ENCODE measurements at places on chromosomes 11 and 22. TPM values are rescaled to one million over a fixed set of nuclear protein-coding genes. Genes with fewer than 3 reads are reported as not detected.

CEP126 gene
- total RNA-seq = 2.1 TPM

SLC22A25 gene
- total RNA-seq = not detected

MMP7 gene
- total RNA-seq = not detected

DNA sequence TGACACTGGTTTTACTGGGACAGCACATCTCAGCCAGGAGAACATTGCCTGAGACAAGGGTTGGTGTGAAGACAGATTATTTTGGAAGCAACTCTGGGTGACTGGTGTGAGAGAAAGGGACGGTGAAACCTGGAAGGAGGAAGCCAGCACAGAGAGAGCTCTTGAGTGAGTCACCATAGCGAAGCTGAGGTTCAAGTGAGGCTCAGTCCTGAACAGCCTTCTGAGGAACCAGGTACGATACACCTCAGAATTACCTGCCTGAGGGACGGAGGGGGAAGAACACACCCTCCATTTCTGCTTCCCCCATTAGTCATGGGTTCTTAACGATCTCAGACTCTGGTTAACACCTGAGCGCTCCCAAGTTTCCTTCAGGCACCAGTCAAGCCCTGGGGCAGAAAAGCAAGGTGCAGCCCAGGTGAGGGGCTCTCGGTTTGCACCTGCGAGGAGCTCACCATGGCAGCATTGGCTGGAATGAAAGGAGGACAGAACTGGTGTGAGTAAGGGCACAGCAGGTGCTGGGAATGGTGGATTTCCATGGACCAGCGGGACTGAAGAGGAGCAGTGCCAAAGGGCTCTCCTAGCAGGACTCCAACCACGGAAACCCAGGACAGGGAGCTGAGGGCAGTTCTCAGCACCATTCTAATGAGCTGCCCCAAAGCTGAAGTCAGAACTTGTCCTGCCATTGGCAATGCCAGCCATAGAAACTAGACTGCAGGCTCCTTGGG lies 459.3 kb downstream of the OPCML start:
- H3K27me3 ChIP-seq = peaks cover 6% of the 10 kb centered on the region
- DNase-seq = no peak
- no peaks in the 10 kb centered on the region for H3K36me3 ChIP-seq

GRCh38 chr11:116732271-116733042 lies 40.3 kb downstream of the BUD13 start:
- peaks cover 8% of the 10 kb centered on the region for H3K4me1 ChIP-seq
- H3K27me3 ChIP-seq = no peaks in the 10 kb centered on the region
- H3K4me3 ChIP-seq = no peak overlapping the region
- no peak overlapping the region for H3K27ac ChIP-seq

- H3K27me3 ChIP-seq = peaks cover 1% of the 10 kb centered on the region
- no peak overlapping the region for H3K4me3 ChIP-seq
- no peaks in the 10 kb centered on the region for H3K36me3 ChIP-seq
Observed at GRCh38 chr22:23548501-23549197, 31.4 kb downstream of the IGLL1 start.

GRCh38 chr11:112225753-112226061 lies 521 bp upstream of the PTS start:
- peak overlapping the region; percentile 82 for H3K27ac ChIP-seq
- no peak for DNase-seq
- no peaks in the 10 kb centered on the region for H3K27me3 ChIP-seq
- peaks cover 9% of the 10 kb centered on the region for H3K36me3 ChIP-seq

DNA sequence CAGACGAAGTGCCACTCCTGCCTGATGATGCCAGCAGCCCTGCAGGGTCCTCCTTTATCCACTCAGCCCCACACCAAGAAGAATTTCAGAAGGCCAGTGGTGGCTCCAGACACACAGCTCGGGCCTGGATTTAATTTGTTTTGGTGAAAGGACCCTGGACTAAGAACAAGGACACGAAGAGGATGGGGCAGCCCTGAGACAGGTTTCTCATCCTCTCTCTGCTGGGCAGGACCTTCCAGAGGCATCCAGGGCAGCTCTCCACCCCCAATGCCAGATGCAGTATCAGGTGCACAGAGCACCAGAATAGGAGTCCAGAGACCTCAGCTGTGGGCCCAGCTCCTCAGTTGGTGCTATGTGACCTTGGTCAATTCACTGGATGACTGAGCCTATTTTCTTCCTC lies 72.0 kb downstream of the TRIM29 start:
- no peaks in the 10 kb centered on the region for H3K36me3 ChIP-seq
- no peak overlapping the region for H3K27ac ChIP-seq
- no peaks in the 10 kb centered on the region for H3K4me1 ChIP-seq

- peaks cover 60% of the 10 kb centered on the region for H3K27me3 ChIP-seq
- H3K4me3 ChIP-seq = no peak overlapping the region
- peak; percentile 33 for DNase-seq
- no peaks in the 10 kb centered on the region for H3K36me3 ChIP-seq
- H3K4me1 ChIP-seq = peaks cover 11% of the 10 kb centered on the region
Observed at GRCh38 chr11:79437278-79437980, 3.4 kb downstream of the TENM4 start.

DNA sequence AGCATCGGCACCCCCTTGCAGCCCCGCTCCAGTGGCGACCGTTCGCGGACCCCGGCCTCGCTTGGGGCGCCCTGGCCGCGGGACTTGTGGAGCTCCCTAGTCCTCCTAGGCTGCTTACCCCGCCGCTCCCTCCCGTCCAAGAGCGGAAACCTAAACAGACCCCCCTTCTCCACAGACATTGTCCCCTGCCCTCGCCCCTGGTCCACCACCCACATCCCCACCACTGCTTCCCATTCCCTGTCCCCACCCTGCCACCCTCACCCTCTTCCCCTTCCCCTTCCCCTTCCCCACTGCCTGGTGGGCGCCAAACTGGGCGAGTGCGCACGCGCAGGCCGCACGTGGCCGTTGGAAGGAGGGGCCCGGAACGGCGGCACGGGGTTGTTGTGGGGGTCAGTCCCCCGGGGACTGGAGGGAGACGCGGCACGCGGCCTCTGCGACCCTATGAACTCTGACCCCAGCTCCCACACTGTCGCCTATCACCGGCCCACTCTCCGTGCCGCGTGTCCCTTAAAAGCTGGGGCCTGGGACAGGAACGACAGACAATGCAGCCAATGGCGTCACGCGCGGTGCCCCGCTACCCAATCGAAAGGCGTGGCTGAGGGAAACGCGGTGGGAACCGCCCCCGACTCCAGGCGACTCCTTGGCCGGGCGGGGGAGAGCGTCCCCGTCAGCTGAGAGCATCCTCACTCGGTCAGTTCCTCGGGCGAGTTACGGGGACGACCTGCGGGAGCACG lies at the start of gene SNX32:
Gene SNX32 (plus strand): TSS at position 667 of the 734 bp plus-strand sequence. CDS start 103 bp downstream, outside the sequence.
- peaks cover 9% of the 10 kb centered on the region for H3K4me1 ChIP-seq
- H3K27me3 ChIP-seq = peaks cover 22% of the 10 kb centered on the region
- no peak within 1 kb of the TSS for H3K4me3 ChIP-seq
- peak; percentile 96 for DNase-seq
- H3K27ac ChIP-seq = no peak within 1 kb of the TSS
- H3K36me3 ChIP-seq = no peaks in the 10 kb centered on the region

GRCh38 chr22:44183287-44183588 lies 2.5 kb downstream of the PARVG start:
- DNase-seq = no peak
- H3K4me1 ChIP-seq = peaks cover 25% of the 10 kb centered on the region
- H3K27ac ChIP-seq = peak overlapping the region; percentile 96
- H3K4me3 ChIP-seq = peak overlapping the region; percentile 97
- peaks cover 6% of the 10 kb centered on the region for H3K36me3 ChIP-seq
- peaks cover 2% of the 10 kb centered on the region for H3K27me3 ChIP-seq

DNA sequence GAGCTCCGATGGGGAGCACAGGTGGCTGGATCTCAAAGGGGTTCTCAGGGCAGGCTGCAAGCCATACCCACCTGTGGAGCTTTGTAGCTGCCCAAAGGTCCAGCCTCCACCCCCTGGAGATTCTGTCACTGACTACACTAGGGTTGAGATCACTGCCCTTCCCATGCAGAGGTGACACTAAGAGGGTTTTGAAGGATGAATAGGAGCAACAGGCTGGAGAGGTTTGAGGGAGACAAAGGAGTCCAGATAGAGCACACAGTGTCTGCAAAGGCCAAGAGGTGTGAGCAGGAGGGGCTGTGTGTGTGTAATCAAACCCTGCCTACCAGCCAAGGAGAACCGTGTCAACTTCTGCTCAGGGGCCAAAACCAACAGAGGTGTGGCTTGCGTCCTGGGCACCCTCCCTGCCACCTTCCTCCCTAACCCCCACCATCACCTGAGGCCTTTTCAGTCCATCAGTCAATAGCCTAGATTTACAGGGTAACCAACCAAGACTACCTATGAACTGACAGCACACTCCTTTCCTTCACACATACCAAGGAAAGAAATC lies 43.0 kb upstream of the WNT11 start:
- H3K27me3 ChIP-seq = peaks cover 3% of the 10 kb centered on the region
- DNase-seq = no peak
- H3K36me3 ChIP-seq = no peaks in the 10 kb centered on the region
- H3K27ac ChIP-seq = no peak overlapping the region

DNA sequence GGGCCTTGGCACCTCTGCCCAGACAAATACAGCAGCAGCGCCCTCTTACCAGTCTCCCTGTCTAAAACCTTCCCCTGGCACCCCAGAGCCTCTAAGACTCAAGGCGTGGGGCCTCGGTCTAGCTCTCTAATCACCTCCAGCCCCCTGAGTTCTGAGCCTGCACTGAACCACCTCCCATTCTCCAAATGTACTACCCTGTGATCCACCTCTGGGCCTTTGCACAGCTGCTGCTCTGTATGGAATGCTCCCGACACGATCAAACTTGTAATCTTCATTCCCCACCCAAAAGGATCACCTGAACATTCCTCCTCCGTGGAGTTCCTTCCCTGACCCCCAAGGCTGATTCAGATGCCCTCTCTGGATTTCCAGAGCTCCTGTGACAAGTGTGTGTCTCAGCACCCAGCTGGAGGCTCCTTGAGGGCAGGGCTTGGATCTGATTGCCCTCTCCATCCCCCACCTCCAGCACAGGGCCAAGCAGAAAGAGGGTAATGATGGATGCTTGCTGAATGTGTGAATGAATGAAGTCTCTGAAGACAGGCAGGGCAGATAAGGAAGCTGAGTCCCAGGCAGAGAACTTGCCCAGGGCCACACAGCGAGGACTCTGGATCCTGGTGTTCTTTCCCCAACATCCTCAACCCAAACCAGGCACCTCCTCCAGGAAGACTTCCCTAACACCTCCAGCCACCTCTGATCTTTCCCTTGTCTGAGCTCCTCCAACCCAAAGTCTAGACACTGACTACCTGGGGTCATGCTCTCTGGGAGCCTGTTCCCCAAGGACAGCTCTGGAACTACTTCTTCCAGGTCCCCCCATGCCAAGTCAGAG lies 18.3 kb downstream of the STARD10 start:
- no peaks in the 10 kb centered on the region for H3K36me3 ChIP-seq
- H3K27me3 ChIP-seq = peaks cover 8% of the 10 kb centered on the region
- peaks cover 12% of the 10 kb centered on the region for H3K4me1 ChIP-seq
- no peak overlapping the region for H3K27ac ChIP-seq

DNA sequence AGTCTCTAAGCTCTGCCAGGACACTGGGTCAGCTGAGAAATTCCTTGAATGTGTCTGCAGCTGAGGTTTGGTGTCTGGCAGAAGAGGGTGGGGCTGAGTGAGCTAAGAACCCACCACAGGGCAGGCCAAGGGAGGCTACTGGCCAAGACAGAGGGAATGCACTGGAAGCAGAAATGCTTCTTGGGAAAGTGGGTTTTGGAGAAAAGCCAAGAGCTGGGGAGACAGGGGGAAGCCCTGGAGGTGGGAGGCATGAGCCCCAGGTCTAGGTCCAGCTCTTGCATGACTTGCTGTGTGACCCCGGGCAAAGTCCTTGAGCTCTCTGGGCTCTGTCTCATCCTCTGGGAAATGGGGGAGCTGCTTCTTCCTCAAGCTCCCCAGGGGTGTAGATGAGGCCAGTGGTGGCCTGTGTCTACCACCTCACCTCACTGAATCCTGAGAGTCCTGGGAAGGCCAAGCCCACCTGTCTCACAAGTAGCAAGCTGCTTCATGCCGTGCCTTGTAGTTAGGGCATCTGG lies 2.3 kb downstream of the MMP11 start:
- H3K4me3 ChIP-seq = no peak overlapping the region
- peaks cover 12% of the 10 kb centered on the region for H3K27me3 ChIP-seq
- H3K36me3 ChIP-seq = no peaks in the 10 kb centered on the region
- no peak overlapping the region for H3K27ac ChIP-seq
- H3K4me1 ChIP-seq = peaks cover 9% of the 10 kb centered on the region
- no peak for DNase-seq

DNA sequence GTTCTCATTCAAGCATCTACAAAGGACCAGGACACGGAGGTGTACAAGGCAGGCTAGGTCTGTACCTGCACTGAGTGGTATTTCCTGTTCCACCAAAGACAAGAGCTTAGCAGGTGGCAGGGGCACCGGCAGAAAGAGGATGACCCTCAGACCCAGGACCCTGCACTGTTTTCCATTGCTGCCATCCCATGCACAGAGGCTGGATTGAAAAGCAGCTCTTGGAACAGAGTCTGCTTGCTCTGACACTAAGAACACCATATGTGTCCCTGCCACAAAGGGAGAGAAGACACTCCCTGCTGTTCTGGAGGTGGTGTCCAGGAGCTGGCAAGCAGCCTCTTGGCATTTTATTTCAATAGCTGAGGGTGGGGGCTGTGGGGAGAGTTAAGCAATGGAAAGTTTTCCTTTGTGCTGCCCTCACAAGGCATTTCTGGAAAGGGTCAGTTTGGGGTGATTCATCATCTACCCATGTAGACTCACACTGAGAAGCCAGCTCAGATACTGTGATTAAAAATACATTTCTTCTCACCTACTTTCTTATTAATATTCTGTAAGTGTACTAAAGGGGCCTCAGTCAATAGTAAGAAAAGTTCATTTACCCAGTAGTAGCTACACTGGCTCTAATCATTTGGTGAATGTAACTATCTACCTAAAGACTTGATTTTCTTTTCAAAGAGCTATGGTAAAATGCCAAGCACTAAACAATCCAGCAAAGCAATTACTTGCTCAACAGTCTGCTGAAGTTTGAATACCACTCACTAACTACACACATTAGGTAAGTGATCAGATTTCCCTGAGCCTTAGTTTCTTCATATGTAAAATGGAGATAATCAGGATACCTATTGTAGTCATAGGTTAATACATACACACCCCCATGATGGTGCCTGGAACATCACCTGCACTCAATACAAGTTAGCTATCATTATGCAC lies 55.2 kb downstream of the SLC1A2 start:
- H3K27me3 ChIP-seq = peaks cover 9% of the 10 kb centered on the region
- peaks cover 2% of the 10 kb centered on the region for H3K36me3 ChIP-seq
- no peak overlapping the region for H3K27ac ChIP-seq
- H3K4me3 ChIP-seq = no peak overlapping the region
- H3K4me1 ChIP-seq = no peaks in the 10 kb centered on the region
- DNase-seq = no peak

DNA sequence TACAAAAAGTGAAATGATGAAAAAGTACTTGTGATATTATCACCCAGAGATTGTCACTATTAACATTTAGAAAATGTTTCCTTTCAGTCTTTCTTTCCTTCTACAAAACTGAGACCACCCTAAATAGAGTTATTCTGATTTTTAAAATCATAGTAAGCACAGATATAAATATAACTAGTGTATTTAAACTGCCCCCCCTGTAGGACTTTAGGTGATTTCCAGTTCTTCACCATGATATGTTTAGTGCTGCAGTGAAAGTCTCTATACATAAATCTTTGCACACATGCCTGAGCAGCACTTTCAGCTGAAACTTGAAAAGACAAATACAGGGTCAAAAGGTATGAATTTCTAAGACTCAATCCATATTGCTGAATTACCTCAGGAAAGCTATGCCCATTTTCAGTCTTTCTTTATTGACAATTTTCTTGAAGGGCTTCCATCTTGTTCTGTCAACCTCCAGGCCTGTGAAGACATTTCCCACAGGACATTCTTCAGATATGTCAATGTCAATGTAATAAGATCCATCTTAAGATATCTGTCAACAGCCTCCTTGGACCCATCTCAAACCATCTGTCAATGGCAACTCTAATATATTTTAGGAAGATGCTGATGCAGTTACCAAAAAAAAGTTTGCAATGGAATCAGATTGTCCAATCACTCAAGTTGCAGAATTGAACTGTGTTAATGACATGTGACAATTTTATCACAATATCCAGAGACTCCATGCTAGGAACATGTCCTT lies 30.8 kb upstream of the LDLRAD3 start:
- DNase-seq = no peak
- H3K4me1 ChIP-seq = no peaks in the 10 kb centered on the region
- no peak overlapping the region for H3K4me3 ChIP-seq
- H3K36me3 ChIP-seq = no peaks in the 10 kb centered on the region
